Right lobe of liver (tissue), 6 donors: ENCODE measurements at places on chromosomes 7 and 10.

- H3K36me3 ChIP-seq: no peaks in the 10 kb centered on the region
- DNase-seq: no peak
- H3K27me3 ChIP-seq: no peaks in the 10 kb centered on the region
Observed at GRCh38 chr7:16115374-16115773, 306.0 kb downstream of the CRPPA start.

DNA sequence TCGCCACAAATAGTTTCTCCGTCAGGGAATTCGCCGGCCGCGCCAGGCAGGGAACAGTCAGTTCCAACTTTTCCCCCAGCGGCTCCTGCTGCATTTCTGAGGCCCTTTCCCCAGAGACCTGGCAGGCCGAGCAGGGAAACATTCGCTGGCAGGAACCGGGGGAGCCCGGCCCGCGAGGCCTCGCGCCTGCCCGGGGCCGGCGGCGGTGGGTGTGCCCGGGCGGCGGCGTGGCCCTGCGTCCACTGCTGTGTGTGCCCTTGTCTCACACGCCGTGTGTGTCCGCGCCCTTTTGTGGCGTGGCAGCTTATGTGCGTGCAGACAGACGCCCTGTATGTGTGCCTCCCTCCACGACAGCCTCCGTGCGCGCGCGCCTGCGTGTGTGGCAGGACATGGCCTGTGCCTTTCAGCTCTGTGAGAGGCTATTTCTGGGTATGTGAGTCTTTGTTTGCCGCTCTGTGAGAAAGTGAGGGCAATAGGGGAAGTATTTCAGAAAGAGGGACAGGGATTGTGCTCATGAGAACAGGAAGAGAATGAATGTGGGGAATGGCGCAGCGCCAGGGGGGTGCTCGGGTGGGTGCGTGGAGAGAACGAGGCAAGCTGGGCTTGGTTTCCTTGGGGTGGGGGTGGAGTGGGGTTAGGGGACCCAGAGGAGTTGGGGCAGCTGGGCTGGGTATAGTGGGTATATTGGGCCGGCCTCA, 689 bp upstream of the SMARCD3 start:
- peak overlapping the region; percentile 38 for H3K4me3 ChIP-seq
- peak overlapping the region; percentile 52 for H3K27ac ChIP-seq
- no peaks in the 10 kb centered on the region for H3K27me3 ChIP-seq
- no peaks in the 10 kb centered on the region for H3K4me1 ChIP-seq
- peak; percentile 47 for DNase-seq
- H3K36me3 ChIP-seq: no peaks in the 10 kb centered on the region

DNA sequence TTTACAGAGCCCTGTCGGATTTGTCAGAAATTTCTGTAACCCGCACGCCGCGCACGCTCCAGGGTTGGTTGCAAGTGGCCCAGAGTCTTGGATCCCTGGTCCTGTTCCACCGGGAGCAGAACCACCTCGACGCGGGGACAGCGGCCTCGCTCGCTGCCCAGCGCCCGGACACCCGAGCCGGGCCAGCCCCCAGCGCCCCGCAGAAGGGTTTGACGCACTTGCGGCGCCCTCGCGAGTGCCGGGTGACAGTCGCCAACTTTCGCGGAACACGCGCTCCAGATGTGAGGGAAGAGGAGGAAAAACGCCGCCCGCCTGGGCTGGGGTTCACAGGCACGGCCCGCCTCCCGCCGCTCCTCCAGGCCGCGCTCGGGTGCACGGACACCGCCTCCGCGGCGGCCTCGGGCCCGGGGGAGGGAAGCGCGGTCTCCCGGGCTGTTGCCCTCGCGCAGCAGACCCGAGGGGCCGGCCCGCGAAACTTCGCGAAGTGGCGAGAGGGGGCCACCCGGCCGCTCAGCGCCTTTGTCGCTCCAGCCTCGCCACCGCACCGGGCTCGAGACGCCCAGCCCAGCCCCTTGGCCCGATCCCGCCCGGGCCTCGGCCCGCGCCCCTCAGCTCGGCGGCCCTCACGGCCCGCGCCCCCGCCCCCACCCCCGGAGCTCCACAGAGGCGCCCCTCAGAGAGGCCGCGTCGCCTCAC, 514 bp downstream of the RNF216 start:
- peak overlapping the region; percentile 74 for H3K4me3 ChIP-seq
- H3K27ac ChIP-seq: peak overlapping the region; percentile 79
- DNase-seq: peak; percentile 71
- H3K27me3 ChIP-seq: no peaks in the 10 kb centered on the region

DNA sequence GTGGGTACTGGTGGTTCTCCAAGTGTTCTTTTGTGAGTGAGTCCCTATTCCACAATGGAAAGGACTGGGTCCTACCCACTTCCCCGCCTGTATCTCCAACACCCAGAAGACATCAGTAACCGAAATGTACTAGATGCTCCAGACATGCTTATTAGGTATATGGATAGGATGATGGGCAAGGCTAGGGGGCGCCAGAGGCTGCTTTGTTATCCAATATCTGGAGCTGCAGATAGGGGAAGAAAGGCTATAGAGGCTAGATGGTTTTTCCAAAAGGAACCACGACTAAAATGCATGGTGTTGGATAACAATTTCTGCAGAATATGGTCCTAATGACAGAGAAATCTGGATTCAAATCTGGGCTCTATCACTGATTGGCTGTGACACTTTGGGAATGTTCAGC, 56.2 kb upstream of the TM9SF3 start:
- peak; percentile 84 for DNase-seq
- no peaks in the 10 kb centered on the region for H3K27me3 ChIP-seq
- H3K36me3 ChIP-seq: peaks cover 18% of the 10 kb centered on the region
- no peak overlapping the region for H3K4me3 ChIP-seq
- H3K4me1 ChIP-seq: peaks cover 36% of the 10 kb centered on the region
- H3K27ac ChIP-seq: no peak overlapping the region

- no peak overlapping the region for H3K4me3 ChIP-seq
- H3K27me3 ChIP-seq: no peaks in the 10 kb centered on the region
- no peak overlapping the region for H3K27ac ChIP-seq
Observed at GRCh38 chr7:5827755-5828154, 46.3 kb upstream of the RNF216 start.

GRCh38 chr7:29857654-29858053, 51.3 kb downstream of the WIPF3 start:
- no peak for DNase-seq
- H3K4me3 ChIP-seq: no peak overlapping the region
- no peaks in the 10 kb centered on the region for H3K27me3 ChIP-seq
- no peak overlapping the region for H3K27ac ChIP-seq

GRCh38 chr7:73742338-73742752, 3.7 kb upstream of the ABHD11 start:
- H3K27ac ChIP-seq: peak overlapping the region; percentile 80
- H3K36me3 ChIP-seq: no peaks in the 10 kb centered on the region
- DNase-seq: peak; percentile 46
- H3K4me1 ChIP-seq: peaks cover 3% of the 10 kb centered on the region

DNA sequence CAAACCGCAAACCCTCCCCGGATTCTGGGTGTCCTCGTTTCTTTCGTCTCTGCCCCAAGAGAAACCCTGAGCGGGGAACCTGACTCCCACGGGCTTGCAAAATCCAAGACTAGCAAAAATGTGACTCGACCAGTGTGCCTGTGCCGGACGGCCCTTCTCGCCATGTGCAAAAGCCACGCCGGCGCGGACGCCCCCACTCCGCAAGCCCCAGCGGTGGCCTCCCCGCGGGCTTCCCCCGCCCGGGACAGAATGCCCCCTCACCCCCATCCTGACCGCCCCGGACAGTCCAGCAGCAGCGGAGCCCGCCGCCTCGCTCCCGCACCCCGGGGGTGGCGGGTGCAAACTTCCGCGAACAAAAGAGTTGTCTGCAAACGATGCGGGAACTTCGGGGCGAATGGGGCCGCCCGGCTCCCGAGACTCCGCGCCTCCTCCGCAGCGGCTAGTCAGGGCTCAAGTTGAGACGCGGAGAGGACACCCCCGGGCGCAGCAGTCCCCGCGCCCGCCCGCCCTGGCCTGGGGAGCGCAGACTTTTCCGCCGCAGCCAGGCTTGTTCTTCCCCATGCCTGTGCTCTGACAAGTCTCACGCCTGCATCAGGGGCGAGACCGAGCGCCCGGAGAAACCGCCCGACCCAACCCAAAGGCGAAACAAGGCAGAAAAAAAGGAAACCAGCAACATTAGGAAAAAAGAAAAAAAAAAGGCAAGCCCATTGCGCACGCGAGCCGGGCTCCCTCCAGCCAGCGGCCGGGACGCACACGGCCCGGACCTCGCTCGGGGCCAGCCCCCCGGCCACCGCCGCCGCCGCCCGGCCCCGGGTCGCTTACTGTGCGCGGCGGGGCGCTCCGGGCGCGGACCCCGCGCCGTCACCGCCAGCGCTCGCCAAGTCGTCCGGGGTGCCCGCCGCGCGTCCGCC, 732 bp downstream of the FAM53B start:
- peak overlapping the region; percentile 53 for H3K27ac ChIP-seq
- H3K36me3 ChIP-seq: no peaks in the 10 kb centered on the region
- peak; percentile 52 for DNase-seq
- no peaks in the 10 kb centered on the region for H3K27me3 ChIP-seq
- H3K4me3 ChIP-seq: peak overlapping the region; percentile 56

DNA sequence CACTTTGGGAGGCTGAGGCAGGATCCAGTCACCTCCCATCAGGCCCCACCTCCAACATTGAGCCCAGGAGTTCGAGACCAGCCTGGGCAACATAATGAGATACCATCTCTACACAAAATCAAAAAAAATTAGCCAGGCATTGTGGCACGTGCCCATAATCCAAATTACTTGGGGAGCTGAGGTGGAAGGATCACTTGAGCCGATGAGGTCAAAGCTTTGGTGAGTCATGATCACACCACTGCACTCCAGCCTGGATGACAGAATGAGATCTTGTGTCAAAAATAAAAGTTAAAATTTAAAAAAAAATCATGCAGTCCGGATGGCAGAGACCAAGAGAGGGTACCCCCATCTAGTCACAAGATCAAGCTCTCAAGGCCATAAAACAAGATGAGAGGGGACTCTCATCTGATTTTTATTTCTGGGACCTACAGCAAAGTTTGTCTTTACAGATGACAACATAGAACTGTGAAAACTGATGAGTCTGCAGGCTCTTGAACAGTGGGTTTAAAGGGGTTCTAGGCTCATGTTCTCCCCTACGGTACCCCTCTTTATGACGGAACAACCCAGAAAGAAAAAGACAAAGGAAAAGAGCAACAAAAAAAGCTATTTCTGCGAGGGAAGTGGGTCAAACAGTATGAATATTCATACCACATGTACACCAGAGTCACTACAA, 28.9 kb upstream of the CREB3L2 start:
- no peaks in the 10 kb centered on the region for H3K27me3 ChIP-seq
- H3K36me3 ChIP-seq: no peaks in the 10 kb centered on the region
- H3K4me1 ChIP-seq: no peaks in the 10 kb centered on the region
- DNase-seq: no peak

DNA sequence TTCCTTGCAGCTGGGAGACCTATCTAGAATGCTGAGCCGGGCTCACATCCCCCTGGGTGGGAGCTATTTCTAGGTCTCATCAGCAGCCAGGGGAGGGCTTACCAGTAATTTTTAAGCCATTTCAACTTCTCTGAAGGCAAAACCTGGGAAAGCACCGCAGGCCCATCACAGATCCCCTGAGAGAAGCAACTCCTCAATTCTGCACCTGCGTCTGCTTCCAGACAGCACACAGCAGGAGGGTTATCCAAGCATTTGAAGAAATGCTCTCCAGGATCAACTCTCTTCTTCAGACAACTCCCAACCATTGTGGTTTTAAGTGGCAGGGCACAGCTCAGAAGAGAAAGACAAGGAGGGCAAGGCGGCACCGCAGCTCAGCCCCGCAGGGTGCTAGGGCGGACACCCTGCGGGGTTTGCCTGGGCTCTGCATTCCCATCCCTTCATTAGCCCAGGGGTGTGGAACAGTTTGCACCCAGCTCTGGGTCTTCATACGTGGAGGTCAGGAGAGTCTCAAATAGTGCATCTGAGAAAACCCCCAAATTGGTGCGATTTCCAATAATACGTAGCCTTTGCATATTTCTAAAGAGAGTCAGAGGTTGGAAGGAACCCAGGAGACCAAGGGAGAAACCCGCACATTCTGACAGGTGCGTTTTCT, 618.7 kb downstream of the DNAJB6 start:
- no peak overlapping the region for H3K27ac ChIP-seq
- no peaks in the 10 kb centered on the region for H3K27me3 ChIP-seq
- H3K4me3 ChIP-seq: no peak overlapping the region
- no peaks in the 10 kb centered on the region for H3K4me1 ChIP-seq
- no peak for DNase-seq
- no peaks in the 10 kb centered on the region for H3K36me3 ChIP-seq

- no peak overlapping the region for H3K4me3 ChIP-seq
- H3K36me3 ChIP-seq: no peaks in the 10 kb centered on the region
- H3K27me3 ChIP-seq: no peaks in the 10 kb centered on the region
- H3K4me1 ChIP-seq: peaks cover 13% of the 10 kb centered on the region
- no peak overlapping the region for H3K27ac ChIP-seq
Observed at GRCh38 chr10:88116481-88116880, 253.1 kb downstream of the PTEN start.

- H3K27me3 ChIP-seq: no peaks in the 10 kb centered on the region
- no peaks in the 10 kb centered on the region for H3K4me1 ChIP-seq
- no peak overlapping the region for H3K27ac ChIP-seq
- no peaks in the 10 kb centered on the region for H3K36me3 ChIP-seq
- no peak overlapping the region for H3K4me3 ChIP-seq
- DNase-seq: no peak
Observed at GRCh38 chr7:33773053-33773452, 132.3 kb upstream of the BMPER start.

DNA sequence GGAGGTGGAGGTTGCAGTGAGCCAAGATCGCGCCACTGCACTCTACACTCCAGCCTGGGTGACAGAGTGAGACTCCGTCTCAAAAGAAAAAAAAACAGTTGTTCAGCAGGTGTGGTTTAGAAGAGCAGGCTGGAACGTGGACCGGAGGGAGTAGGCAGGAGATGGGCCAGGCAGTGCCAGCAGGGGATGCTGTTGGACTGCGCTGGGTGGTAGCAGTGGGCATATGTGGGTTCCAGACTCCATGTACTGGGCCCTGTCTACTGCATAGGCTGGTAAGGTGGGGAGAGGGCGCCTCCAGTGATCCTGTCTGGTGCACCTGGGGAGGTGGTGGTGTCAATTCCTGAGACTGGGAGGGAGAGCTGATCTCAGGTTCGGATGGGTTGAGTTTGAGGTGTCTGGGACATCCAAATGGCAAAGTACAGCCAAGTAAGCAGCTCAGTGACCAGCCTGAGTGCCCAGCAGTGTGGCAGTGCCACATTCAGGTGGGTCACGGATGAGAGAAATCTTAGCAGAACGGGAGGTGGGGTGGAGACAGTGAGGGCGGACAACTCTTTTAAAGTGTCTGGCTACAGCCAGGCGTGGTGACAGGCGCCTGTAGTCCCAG, 25.9 kb downstream of the SFXN4 start:
- peak; percentile 49 for DNase-seq
- H3K27ac ChIP-seq: no peak overlapping the region
- H3K36me3 ChIP-seq: no peaks in the 10 kb centered on the region
- H3K4me3 ChIP-seq: no peak overlapping the region

GRCh38 chr10:98107644-98108430, 26.6 kb upstream of the R3HCC1L start:
- no peaks in the 10 kb centered on the region for H3K4me1 ChIP-seq
- no peak for DNase-seq
- H3K4me3 ChIP-seq: no peak overlapping the region
- no peak overlapping the region for H3K27ac ChIP-seq
- H3K36me3 ChIP-seq: no peaks in the 10 kb centered on the region
- peaks cover 9% of the 10 kb centered on the region for H3K27me3 ChIP-seq

GRCh38 chr7:80732630-80733029, 94.2 kb downstream of the CD36 start:
- H3K36me3 ChIP-seq: no peaks in the 10 kb centered on the region
- DNase-seq: no peak
